ENCODE measurements at places on chromosomes 1 and 21.

DNA sequence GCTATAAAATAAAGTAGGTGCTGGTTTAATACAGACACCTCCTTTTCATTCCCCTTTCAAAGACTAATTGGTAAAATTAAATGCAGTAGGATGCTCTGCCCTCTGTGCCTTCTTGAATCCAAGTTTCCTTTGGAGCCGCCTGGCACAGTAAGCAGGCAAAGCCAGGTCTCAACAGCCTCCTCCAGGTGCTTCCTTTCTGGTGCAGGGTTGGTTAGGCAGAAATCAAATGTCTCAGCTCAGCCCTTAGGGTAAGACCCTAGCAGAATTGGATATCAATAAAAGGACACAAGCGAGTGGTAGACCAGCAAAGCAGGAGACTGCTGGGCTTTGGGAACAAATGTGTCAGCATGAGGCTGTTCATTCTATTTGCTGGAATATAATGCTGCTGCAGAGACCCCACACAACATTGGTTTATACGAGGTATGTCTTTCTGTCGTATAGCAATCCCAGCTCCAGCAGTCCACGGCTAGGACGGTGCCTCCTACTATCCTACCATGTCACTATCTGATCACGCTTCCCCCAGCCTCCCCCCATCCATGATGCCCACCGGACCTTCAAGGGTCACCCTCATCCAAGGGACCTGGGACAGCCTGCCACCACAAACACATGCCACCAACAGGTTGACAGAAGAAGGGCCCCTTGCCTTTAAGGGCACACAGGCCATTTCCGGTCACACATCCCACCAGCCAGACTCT, 58.4 kb downstream of the CAPN2 start:
- no peak for DNase-seq

- DNase-seq = no peak
Measured at GRCh38 chr21:27674041-27674615, 707.2 kb upstream of the ADAMTS5 start.

- DNase-seq = no peak
Measured at GRCh38 chr1:195939844-195940243, 668.4 kb downstream of the KCNT2 start.

- DNase-seq = no peak
Measured at GRCh38 chr1:241356187-241356518, 852 bp downstream of the RGS7 start.

GRCh38 chr1:225201447-225201846, 226.4 kb downstream of the LBR start:
- DNase-seq = no peak

DNA sequence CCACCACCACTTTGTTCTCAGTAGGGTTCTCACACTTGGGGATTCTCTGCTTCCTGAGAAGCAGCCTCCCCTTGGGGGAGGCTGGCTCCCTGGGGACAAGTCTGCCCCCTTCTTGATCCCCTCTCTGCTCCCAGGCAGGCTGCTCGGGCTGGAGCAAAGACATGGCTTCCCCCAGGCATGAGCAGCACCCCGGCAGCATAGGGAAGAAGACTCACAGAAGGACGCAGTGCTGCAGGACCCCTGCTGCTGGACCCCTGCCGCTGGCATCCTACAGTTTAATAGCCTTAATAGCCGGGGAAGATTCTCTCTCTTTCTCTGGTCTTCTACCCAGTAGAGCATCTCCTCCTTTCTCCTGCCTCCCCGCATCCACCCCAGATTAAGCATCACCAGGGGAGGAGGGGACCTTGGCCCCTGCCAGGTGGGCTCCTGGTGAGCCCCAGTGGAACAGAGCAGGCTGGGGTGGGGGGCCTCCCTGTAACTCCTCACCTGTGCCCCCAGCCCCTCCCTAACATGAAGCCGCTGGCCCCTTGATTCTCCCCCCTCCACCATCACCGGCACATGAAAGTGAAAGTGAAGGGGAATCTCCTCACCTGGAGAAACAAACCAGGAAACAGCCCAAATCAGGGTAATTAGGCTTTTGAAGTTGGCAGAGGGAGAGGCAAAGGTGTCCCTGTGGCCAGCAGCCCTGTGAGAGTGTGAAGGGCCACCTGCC, 2.5 kb downstream of the WNT3A start:
- no peak for DNase-seq

DNA sequence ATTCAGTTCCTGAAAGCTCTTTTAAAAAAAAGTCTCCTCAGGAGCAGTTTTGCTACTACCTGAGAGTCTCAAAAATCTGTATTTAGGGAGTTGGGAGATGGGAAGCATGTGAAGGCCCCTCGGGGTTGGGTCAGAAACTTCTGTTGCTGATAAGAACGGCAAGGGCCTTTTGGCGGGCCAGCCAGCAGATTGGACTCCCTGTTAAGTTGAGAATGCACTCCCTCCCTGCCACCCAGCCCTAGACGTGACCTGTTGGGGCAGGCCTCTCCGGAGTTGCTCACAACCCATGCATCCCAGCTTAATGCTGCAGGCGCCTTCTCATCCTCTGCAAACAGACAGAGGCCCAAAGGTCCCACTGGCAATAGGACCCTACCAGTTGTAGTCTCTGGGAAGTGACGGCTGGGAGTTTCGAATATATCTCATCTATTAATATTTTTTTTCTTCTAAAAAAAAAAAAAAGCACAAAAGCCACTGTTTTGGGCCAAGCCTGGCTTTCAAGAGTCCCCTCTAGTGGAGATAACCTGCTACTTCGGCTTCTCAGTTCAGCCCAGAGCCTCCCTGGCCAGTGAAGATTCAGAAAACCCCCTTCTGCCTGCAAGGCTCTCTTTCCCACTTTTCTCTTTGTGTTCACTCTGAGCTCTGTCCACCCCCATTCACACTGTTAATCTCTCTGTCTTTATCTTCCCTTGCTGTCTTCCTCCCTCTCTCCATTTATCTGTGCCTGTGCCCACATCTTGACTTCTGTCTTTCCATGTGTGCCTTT, 5.3 kb downstream of the PLXNA2 start:
- peak; percentile 53 for DNase-seq

GRCh38 chr1:152667648-152668047, 4.5 kb downstream of the LCE2D start:
- DNase-seq = no peak

DNA sequence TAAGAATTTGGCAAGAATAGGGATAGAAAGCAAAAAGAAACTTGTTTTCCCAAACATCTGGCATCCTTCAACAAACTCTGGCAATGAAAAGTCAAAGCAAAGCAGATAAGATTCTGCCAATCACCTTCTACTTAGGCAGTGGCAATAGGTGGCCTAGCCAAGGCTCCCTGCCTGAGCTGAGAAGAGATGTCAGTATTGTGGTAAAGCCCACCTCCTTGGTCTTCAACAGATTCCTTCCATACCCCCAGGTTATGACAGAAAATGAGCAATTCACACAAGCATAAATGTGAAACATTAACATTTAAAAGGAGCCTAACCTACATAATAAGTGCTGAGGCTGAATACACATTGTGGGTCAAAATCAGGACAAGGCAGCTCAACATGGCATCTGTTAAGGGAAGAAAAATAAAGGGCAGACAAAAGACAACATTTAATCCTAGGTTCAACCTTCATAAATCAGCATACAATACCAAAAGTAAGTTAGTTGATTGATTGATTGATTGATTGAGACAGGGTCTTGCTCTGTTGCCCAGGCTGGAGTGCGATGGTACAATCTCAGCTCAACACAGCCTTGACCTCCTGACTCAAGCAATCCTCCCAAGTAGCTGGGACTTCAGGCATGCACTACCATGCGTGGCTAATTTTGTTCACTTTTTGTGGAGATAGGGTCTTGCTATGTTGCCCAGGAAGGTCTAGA, 123.1 kb downstream of the AKT3 start:
- DNase-seq = no peak

DNA sequence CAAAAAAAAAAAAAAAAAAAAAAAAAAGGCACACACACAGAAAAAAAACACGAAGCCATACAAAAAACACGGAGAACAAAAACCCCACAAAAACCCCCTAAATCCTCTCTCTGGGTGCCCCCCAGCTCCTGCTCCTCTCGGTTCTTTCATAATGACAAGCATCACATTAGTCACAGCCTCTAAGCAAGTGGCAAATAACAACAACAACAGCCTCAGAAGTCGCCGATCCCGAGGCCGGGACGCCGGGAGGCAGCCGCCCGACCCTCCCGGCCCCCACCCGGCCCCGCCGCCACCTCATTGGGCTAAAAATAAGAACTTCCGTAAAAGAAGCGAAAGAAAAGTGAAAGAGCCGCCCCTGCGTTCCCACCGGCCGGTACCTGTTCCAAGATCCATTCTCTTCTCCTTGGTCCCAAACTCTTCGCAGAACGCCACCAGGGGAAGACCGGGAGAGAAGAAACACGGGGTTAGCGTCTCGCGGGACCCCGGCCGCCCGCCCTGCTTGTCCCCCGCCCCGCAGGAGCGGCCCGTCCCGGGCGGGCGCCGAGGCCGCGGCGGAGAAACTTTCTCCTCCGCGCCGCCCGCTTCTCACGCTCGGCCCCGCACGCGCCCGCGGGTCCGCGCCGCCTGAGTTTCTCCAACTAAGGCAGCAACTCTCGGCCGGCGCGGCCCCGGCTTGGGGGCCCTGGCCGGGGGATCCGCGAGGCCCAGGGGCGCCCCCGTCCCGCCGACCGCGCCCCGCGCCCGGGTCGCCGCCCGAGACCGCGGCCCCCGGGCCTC, 102.8 kb downstream of the CASZ1 start:
- DNase-seq = peak; percentile 81

DNA sequence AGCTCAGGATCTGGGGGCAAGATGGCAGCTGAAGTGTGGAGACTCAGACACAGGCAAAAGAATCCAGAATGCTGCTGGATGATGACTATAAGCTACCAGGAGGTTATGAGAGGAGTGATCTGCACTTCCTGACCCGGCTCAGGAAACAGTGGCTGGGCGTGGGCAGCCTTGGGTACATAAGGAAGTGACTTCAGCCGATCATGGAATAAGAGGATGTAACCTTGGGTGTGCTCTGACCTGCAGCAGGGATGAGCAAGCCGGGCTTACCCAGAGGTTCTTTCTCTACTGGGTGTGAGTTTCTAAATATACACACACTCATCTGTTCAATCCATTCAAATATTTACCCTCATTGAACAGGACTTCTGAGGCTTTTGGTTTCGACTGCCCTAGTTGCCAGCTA, 62.7 kb downstream of the CD34 start:
- peak; percentile 94 for DNase-seq

DNA sequence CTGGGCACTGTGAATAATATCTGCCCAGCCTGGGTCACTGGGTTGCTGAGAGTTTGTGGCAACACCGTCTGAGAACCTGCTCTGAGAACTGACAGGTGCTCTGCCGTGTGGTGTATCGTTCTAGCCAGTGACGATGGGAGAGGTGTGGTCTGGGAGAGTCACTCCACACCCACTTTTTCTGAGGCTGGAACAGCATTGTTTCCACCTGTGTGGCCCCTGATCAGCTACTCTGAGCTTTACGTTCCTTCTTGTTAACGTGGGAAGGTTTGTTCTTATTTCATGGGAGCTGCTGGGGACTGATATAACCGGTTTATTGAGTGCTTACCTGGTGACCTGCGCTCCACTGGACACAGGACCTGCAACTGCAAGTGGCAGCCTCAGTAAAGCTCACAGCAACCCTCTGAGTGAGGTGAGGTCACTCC, 34.8 kb upstream of the TENT5C start:
- peak; percentile 56 for DNase-seq

DNA sequence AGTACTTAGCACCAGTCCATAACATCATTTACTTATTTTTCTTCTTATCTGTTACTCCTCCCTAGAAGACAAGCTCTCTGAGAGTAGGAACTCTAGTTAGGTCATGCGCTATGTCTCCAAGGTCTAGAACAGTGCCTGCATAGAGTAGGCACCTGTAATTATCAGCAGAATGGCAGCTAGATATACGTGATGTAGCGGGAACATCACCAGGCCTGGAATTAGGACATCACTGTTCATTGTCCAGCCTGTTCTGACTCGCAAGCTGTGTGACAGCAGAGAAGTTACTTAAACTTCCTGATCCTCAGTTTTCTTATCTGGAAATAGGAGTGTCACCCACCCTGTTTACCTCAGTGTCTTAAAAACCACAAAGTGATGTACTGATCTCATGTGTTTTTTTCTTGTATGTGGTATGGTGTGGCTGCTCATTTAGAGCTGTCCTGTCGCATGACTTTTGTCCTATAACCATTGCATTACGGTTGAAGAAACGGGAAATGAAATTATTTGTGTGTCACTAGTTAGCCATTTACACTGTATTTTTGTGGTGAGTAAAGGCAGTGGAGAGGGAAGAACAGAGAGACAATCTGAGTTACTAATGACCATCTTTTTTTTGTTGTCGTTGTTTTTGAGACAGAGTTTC, 37.1 kb upstream of the EXO1 start:
- DNase-seq = no peak

DNA sequence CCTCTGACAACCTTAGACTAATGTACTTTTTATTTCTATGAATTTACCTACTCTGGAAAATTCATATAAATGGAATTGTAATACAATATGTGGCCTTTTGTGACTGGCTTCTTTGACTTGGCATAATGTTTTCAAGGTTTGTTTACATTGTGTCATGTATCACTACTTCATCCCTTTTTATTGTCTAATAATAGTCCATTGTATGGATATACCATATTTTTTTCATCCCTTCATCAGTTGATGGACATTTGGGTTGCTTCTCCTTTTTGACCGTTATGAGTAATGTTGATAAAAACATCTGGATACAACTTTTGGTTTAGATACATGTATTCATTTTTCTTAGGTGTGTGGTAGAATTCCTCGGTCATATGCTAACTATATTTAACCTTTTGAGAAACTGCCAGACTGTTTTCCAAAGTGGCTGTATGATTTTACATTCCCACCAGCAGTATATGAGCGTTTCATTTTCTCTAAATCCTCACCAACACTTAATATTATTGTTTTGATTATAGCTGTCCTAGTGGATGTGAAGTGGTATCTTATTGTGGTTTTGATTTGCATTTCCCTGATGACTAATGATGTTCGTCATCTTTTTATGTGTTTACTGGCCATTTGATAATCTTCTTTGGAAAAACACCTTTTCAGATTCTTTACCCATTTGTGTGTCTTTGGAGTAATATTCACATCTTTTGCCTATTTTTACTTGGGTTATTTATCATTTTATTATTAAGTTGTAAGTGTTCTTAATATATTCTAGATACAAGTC, 3.5 kb downstream of the RO60 start:
- no peak for DNase-seq

DNA sequence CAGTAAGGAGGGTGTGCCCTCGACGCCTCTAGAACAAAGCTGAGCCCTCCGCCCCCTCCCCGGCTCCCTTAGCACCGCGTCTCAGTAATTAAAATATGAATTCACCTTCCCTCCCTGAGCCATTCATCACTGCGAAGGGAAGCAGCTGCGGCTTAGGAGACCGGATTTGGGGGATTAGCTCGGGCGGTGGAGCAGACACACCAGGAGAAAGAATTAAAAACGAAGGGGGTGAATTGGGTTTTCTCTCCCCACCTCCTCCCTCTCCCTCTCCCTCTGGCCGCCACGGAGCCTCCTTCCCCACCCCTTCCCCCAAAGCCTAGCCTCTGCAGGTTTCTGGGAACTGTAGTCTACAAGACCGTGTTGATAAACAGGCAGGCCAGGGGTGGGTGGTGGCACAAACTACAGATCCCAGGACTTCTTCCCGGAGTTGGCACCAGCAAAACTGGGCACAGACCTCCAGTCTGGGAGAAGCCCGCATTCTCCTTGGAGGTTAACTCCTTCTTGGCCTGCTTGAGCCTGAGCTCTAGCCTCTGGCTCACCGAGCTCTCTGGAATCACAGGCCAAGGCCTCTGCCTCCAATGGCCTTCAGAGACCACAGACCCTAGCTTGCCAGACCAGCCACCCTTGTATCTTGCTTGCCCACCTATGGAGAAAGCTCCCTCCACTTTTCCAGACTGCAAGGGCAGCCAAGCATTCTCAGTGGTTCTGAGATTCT, 10.8 kb downstream of the BLACAT1 start:
- DNase-seq = peak; percentile 30

- peak; percentile 53 for DNase-seq
Measured at GRCh38 chr1:92961896-92962752, 862 bp upstream of the DIPK1A start.
